Amygdala (tissue), 56 donors: ENCODE measurements at places on chromosomes 3 and 15.
A peak's percentile ranks its signal among the peaks of the same experiment; 100 is the strongest.

GRCh38 chr3:165643425-165643824 is 193.8 kb downstream of the BCHE start:
- no peak for DNase-seq

GRCh38 chr3:52752045-52752660 is 18.6 kb downstream of the NEK4 start:
- no peak for DNase-seq

DNA sequence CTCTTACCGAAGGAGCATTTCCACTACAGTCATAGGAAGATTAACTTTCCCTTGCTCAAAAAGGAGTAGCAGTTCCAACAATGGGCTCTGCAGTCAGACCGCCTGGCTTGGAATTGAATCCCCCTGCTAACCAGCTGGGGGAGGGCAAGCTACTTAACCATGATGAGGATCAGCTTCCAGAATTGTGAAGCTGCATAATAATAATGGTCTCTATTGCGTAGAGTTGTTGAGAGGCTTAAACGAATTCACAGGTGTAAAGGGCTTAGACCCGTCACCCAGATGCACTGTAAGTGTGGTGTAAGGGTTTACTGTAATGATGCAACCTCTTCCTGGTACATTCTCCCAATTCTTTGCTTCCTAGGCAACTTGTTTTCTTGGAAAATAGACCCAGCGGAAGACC is 185.2 kb upstream of the RGMA start:
- no peak for DNase-seq

DNA sequence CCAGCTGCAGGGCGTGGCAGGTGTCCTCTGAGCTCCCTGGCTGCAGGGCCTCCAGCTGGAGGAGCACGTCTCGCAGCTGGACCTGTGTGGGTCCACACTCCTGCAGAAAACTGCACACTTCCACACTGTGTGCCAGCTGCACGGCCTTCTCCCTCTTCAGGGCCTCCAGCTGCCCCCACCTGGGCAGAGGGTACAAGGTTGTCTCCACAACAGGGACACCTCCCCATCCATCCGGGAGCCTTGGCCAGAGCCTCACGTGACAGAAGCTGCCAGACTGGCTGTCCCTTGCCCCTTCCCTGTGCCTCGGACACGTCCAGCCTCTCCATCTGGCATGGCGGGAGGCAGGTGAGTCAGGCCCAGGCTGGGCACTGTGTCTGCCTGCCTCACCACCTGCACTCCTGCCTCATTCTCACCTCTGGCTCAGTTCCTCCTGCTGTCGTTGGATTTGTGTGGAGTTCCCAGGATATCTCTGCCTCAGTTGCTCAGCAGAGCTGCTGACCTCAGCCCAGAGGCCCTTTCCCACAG is 14.5 kb downstream of the SPTBN5 start:
- no peak for DNase-seq

DNA sequence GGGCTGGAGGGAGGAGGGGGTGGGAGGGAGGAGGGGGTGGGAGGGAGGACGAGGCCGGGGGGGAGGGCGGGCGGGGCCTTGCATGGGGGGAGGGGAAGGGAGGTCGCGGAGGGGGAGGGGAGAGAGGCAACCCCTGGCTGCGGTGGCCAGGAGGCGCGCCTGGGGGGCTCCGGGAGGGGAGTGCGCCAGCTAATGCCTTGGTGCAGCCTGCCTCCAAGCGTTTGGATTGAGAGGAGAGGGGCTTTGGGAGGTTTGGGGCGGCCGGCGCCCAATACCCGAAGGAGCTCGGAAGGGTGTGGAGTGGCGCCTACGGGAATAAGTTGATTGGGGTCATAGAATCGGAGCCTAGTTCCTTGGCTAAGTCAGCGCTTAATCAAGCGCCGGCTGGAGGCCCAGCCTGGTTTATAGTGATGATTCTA is 557 bp downstream of the TFG start:
- DNase-seq, result no peak

GRCh38 chr15:92611995-92612745 is 43.4 kb downstream of the FAM174B start:
- no peak for DNase-seq

DNA sequence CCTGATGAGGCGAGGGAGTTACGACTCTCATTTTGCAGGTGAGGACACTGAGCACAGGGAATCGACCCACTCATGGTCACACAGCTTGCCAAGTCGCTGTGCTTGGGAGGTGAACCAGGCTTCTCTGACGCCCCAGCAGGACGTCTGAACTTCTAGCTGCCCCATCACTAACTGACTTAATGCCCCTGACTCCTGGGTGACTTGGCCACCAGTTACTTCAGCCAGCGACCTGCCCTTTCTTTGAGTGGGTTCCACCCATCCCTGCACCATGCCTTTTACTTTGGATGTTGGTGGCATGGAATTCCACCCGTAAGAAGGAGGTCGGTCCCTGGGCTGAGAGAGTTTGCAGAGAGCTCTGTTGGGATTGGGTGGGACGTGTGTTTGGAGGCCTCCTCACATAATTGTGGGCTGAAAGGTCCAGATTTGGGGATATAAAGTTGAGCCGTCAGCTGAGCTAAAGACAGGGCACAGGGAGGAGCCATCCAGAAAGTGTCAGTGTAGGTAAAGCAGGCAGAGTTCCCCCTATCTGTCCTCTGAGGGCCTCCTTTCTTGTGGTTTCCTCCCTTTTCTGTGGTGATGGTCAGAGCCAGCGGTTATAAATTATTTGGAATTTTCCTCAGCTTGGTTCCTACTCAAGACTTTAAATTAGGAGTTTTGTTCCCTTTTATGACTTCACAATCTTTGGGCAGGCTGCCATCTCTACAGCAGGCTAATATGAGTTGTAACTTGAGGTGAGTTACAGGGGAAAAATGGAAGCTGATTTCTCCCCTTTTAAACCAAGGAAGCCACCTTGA is 55.0 kb downstream of the FLNB start:
- DNase-seq, result no peak

GRCh38 chr15:66288551-66289185 is 4.7 kb upstream of the DIS3L start:
- no peak for DNase-seq

GRCh38 chr3:35751207-35751606 is 111.9 kb downstream of the ARPP21 start:
- DNase-seq, result no peak

DNA sequence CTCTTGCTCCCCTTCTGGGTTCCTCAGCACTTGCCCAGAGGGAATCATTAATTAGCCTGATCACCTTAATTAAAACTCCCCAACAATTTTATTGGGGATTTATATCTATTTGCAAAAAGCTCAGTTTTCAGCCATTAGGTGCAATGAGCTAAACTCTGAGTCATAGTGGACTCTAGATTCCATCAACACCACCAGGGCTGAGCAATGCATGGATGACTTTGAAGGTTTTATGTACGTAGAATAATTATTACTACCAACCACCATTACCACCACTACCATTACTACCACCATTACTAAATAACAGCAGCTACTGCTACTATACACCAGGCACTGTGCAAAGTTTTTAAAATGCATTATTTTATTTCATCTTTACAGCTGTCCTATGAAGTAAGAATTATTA is 81.2 kb downstream of the ZNF621 start:
- DNase-seq, result no peak

DNA sequence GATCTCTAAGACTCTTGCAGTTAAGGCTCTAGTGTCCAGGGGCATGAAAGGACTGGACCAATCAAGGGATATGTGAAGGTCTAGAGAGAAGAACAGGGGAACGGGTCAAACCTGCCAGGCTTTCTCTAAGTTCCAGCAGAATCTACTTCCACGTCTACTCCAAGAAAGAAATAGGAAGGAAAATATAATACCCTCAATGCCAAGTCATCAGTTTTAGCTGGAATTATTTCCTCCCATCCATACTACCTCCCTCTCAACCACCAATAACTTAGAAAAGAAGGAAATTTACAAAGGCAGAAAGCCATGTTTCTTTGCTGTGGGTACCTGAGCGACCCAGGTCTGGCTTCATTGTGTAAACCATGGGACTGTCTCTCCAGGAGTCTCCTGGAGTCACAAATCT is 7.8 kb downstream of the SHC4 start:
- DNase-seq, result no peak

DNA sequence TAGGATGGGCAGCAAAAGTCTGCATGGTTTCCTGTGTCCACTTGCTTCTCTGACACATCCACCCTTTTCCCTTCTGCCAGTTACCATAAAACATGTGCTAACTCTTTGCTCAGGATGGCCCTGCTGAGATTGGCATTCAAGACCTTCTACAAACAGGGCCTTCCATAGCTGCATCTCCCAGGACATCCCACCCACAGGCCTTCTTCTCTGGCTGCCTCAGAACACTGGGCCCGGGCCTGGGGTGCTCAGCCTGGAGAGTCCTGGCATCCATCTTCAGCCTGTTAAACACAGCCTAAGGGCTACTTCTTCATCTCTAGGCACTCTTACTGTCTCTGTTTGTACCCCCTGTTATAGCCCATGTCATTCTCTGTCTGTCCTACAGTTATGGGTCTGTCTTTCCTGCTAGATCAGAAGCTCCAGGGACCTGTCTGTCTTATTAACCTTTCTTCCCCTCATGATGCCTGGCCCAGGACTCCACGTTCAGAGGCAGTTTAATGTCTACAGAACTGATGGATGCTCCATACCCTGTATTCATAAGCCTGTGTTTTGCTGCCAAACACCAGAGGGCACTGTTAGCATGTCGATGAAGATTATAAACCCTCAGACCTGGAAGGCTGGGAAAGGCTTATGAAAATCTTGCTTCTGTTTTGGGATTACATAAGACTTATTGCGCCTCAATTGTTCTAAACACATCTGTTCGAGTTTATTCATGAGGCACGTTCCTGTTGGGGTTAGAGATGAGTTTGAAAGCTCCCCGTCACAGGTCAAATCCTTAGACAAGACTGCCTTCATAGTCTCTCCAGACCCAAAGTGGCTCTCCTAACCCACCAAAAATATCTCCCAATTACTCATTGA is 16.5 kb downstream of the SEMA3G start:
- peak; percentile 44 for DNase-seq

DNA sequence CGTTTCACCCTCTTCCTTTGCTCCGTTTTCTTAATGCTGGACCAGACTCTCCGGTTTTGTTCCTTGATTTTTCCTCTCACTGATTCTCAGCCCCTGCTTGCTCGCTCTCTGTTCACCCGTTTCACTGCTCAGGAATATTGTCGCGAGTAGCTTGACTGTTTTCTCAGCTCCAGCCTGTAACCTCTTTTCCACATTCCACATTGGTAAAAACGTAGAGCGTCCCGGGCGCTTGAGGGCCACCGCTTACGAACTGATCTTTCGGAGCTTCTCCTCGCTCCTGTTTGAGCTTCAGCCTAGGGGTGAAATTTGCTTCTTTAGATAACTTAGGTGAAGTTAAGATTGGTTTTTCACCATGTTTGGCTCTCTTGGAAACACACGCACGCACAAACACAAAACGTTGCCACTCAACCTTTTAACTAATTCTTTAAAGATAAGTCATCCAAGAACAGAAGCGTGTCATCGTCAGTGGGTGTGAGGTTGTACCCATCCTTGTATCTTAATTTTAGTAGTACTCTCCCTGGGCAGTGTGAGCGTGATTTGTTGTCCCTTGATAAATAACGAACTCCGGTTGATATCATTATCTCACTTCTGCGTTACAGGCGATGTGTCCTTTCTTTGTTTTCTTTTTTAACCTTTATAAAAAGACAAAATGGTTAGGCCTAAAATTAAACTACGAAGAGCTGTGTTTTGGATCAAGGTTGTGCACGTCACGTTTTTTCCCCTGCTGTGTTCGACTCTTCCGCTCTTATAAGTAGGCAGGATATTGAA is 1.0 kb downstream of the PAK2 start:
- no peak for DNase-seq

DNA sequence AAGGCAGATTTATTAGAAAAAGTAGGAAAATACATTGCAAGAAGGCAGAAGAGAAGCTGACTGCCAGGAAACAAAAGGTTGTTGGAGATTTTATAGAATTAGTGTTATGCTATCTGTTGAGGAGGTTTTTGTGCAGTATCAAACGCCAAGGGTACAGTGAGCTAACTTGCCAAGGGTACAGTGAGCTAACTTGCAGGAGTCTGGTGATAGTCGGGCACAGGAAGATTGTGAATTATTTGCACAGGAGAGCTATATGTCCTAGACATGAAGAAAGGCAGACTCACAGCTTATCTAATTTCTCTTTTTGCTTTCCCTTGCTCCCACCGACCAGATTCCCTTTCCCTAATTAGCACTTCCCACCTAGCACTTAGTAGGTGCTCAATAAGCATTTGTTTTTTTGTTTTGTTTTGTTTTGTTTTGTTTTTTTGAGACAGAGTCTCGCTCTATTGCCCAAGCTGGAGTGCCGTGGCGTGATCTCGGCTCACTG is 2.7 kb upstream of the CSK start:
- DNase-seq, result no peak

- DNase-seq, result no peak
Measured at GRCh38 chr15:58473724-58474123, 41.9 kb downstream of the LIPC start.

DNA sequence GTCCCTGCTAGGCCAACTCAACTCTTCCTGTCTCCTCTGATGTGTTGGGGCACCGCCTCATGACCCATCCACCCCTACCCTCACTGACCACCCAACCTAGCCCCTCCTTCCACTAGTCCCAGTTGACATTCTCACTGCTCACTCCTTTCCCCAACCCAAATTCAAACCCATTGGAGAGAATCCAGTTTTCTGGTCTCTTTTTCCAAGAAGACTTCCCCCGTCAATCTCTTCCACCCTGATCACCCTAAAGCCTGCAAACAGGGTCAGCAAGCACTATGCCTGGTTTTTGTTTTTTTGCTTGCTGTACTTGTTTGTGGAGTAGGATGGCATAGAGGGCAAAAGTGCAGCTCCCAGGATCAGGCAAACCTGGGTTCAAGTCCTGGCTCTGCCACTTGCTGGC is 176.6 kb upstream of the PPP2R3A start:
- no peak for DNase-seq

- no peak for DNase-seq
Measured at GRCh38 chr3:56131974-56132590, 336.2 kb downstream of the ERC2 start.

- no peak for DNase-seq
Measured at GRCh38 chr3:49158792-49159191, 7.3 kb downstream of the CCDC71 start.

DNA sequence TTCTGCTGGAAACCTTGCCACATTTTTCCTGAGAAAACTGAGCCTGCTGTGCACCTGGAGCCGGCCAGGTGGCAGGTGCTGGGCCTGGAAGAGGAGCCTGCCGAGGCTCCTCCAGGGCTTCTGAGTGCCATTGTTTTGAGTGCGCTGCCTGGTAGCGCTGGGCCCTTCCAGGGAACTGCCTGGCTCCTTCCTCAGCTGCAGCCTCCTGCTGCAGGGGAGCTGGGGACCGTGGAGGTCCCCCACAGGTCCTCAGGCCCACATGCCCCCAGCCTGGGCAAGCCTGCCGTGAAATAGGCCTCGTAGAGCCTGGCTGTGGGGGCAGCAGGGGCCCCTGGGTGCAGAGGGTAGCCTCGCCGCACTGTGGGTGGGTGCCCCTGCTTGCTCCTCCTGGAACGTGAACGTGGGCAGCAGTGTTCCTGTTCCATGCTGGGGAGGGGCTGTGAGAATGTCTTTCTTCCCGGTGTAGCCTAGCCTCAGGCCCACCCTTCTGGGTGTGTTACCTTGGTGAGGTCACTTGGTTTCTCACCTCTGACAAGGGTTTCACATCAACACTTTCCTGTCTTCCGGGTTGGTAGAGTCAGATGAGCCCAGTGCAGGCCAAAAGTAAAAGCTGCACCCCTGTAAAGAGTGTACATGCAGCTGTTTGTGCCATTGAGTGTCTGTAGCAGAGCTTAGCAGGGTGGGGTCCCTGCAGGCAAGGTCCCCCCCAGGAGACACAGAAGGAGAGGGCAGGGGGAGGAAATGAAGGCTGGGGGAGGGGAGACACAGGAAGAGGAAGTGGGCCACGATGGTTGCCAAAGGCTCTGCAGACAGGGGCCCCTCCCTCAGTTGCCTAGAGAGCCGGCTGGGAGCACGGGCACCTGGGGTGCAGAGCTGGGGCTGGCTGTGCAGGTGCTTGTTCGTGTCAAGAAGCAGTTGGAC is 34.5 kb downstream of the KLF13 start:
- no peak for DNase-seq

GRCh38 chr15:70583006-70583405 is 180.4 kb downstream of the UACA start:
- no peak for DNase-seq
